Esophagus squamous epithelium (tissue), 5 donors: ENCODE measurements at places on chromosomes 4 and X. TPM values are rescaled to one million over a fixed set of nuclear protein-coding genes. Genes with fewer than 3 reads are reported as not detected.

- no peaks in the 10 kb centered on the region for H3K4me1 ChIP-seq
- H3K4me3 ChIP-seq, result no peak overlapping the region
- DNase-seq, result no peak
- H3K36me3 ChIP-seq, result no peaks in the 10 kb centered on the region
- H3K27ac ChIP-seq, result no peak overlapping the region
Observed at GRCh38 chr4:120007191-120007871, 59.3 kb downstream of the MAD2L1 start.

TCEAL2 gene
- not detected for total RNA-seq

- peak within 1 kb of the TSS; percentile 44 for H3K27ac ChIP-seq
- H3K27me3 ChIP-seq, result no peaks in the 10 kb centered on the region
- H3K4me1 ChIP-seq, result no peaks in the 10 kb centered on the region
- DNase-seq, result no peak
Observed at GRCh38 chrX:101078716-101079598, at the start of gene TMEM35A. Gene TMEM35A (plus strand): TSS chrX:101078879. CDS start chrX:101079003, 124 bp downstream.

CXCL8 gene
- total RNA-seq, result 90.2 TPM

DNA sequence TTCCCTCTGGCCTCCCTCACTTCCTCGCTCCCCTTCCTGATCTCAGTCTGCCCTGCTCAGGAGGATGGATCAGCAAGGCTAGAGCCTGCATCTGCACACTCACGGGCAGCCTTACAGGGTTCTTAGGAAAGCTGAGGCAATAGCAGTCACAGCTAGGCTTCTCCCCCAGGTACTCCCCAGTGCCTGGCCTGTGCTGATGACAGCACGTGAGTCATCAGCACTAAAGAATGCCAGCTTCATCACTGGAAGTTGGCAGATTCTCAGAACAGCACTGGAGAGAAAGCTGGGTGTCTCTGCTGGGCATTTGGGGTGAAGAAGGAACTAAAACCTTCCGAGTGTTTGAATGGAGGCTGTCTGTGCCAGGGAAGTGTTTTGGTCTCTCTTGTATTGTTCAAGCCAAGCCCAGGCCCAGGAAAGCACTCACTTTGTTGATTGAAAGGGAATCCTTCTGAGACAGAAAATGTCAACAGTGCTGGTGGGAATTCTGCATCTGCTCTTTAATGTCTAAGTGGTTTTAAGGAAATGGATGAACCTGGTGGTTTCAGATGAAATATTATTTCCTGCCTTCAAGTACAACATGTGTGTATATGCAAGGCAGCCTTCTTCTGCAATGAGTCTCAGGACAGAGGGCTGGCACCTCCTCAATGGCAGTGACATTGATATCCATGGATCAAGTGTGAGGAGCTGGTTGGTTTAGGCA is 73.0 kb upstream of the SCOC start:
- no peak overlapping the region for H3K27ac ChIP-seq
- H3K4me3 ChIP-seq, result no peak overlapping the region
- no peaks in the 10 kb centered on the region for H3K36me3 ChIP-seq
- no peaks in the 10 kb centered on the region for H3K4me1 ChIP-seq
- no peak for DNase-seq

DNA sequence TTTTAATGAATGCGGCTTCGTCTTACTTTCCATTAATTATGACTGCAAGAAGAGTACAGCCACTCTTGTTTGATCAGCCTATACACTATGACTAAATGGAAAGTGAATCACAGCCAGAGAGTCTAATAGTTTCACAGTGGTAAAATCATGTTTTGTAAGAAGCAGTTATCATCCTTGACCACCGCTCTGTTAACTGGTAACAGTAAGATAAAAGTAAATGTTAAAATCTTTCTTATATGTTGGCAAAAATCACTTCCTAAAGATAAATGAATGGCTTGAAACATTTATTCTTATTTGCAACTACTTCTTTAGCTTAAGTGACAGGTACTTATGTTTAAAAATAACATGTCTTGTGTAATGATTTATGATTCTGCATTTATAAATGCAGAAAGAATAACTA is 13.2 kb downstream of the GALNT7 start:
- H3K27me3 ChIP-seq, result no peaks in the 10 kb centered on the region
- H3K27ac ChIP-seq, result no peak overlapping the region
- H3K4me3 ChIP-seq, result no peak overlapping the region
- H3K4me1 ChIP-seq, result peaks cover 34% of the 10 kb centered on the region
- no peaks in the 10 kb centered on the region for H3K36me3 ChIP-seq
- no peak for DNase-seq

GRCh38 chr4:113588895-113589668 is 172.5 kb downstream of the CAMK2D start:
- no peak overlapping the region for H3K4me3 ChIP-seq
- no peak overlapping the region for H3K27ac ChIP-seq
- no peaks in the 10 kb centered on the region for H3K27me3 ChIP-seq
- peaks cover 10% of the 10 kb centered on the region for H3K4me1 ChIP-seq

DNA sequence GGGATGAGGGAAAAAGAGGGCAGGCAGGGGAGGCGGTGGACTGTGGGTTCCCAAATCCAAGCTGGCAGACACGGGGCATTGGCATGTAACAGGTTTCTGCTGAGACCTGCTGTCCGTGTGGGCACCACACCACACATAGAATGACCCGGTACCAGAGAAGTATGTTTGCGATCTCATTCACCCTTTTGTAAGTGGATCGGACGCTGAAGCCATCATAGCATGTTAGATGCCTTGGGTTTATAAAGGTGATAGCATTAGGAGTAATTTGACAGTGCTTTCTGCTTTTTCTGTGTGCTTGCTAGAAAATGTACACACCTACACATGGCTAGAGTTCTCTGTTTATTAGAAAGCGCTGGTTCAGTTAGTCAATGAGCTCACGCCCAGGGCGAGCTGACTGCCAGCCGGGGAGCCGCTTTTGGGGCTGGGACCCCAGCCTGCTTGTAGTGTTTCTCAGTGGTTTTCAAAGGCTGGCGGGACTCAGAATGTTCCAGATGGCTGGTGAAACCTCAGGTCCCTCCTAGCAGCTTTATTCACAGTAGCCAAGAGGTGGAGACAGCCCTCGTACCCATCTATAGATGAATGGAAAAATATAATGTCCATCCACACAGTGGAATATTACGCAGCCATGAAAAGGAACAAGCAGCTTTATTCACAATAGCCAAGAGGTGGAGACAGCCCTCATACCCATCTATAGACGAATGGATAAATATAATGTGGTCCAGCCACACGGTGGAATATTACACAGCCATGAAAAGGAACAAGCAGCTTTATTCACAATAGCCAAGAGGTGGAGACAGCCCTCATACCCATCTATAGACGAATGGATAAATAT is 579 bp downstream of the IL3RA start:
- no peaks in the 10 kb centered on the region for H3K4me1 ChIP-seq
- peak overlapping the region; percentile 71 for H3K27ac ChIP-seq
- no peaks in the 10 kb centered on the region for H3K36me3 ChIP-seq

EVC2 gene
- 5.0 TPM for total RNA-seq
